Caudate nucleus (tissue), 63 donors: ENCODE measurements at places on chromosomes 11 and 22.
A peak's percentile ranks its signal among the peaks of the same experiment; 100 is the strongest.

- DNase-seq: no peak
Observed at GRCh38 chr11:1565173-1565903, 6.7 kb downstream of the DUSP8 start.

DNA sequence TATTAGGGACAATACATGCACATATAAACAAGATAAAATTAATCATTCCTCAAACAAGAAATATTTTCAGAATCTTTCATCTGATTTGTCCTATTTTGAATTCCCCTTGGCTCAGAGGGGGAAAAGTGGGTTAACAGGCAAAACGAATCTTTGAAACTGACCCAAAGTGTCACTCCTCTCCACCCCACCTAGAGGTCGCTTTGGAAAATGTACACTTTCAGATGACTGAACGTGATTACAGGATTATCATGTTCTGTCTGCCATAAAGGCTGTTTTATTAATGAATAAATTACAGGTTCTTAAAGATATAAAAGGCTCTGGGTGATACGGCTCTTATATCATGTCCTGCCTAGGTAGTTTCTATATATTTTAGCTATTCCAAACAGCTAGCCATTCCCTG is 1735.0 kb downstream of the LRRC4C start:
- DNase-seq: no peak

DNA sequence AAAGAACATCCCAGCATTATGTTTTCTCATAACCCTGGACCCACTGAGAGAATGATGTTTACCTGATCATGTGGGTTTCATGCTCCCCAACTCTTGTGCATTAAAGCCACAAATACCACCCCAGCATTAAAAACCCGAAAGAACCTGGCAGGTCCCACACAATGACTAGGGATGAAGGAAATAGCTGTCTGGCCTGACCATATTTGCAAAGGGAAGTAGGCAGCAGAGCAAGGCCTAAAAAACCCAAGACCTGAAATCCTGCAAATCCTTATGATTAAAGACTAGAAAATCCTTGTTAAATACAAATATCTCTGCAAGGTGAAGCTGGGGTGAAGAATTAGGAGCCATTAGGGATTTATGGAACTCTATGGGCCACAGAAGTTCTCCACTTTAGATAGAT is 23.7 kb downstream of the PAK1 start:
- no peak for DNase-seq

- no peak for DNase-seq
Observed at GRCh38 chr11:1845095-1845429, 6.3 kb downstream of the TNNI2 start.

GRCh38 chr11:64366751-64367150 is 7.8 kb downstream of the RPS6KA4 start:
- no peak for DNase-seq

DNA sequence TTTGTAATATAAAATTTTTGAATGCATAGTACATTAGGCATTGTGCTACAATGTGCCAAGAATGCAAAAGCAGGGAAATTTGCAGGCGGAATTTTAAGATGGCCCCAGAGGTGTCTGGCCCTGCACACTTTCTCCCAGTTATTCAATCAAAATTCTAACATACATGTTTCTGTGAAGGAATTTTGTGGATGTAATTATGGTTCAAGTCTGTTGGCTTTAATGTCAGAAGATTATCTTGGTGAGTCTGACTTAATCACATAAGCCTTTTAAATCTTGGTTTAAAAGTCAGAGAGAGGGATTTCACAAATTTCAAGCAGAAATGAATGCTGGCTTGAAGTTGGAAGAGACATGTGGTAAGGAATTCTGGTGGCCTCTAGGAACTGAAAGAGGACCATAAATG is 423.4 kb upstream of the CCDC179 start:
- DNase-seq: no peak

- DNase-seq: no peak
Observed at GRCh38 chr11:111714522-111714921, 51.7 kb downstream of the PPP2R1B start.

GRCh38 chr11:8018484-8019313 is 31.6 kb downstream of the EIF3F start:
- DNase-seq: peak; percentile 76

GRCh38 chr22:47674600-47674999 is 912.1 kb downstream of the TBC1D22A start:
- DNase-seq: no peak

- no peak for DNase-seq
Observed at GRCh38 chr11:118212781-118213191, 12.0 kb downstream of the JAML start.

DNA sequence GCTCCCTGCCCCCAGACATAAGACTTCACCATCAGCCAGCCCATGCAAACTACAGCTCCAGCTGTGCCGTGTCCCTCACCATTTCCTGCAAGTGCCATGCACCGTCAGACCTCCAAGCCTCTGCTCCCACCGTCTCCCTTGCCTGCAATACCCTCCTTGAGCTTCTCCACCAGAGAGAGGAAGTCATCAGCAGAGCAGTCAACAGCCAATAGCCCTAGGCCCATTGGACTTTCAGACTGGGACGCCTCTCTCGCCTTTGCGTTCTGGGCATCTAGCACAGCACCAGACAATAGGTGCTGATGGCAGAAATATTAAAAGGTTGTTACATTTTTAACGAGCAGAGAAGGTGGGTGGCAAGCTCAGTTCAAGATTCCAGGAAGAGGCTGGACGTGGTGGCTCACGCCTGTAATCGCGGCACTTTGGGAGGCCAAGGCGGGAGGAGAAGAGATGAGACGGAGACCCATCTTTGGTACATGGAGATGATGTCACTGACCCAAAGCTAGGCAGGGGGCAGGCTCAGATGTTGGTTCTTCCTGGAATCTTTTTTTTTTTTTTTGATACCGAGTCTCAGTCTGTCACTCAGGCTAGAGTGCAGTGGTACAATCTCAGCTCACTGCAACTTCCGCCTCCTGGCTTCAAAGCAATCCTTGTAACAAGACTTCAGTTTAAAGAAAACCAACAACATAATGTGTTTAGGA is 31.9 kb downstream of the SCGB1A1 start:
- no peak for DNase-seq

GRCh38 chr11:8285796-8286195 is 22.1 kb upstream of the LMO1 start:
- no peak for DNase-seq

DNA sequence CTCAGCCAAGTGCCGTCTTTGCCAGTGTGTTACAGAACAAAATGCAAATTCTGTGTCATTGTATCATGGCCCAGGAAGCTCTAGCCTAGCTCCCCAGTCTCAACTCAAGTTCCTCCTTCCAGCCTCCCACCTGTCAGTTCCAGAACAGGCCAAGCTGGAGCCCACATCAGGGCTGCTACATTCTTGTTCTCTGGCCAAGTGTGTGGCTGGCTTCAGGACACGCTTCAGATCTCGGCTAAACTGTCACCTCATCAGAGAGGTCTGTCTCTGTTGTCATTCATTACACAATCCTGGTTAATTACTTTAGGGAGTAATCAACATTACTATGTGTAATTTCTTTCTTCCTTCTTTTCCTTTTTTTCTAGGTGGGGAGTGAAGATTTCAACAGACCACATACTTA is 347.0 kb upstream of the SYN3 start:
- no peak for DNase-seq

GRCh38 chr11:58227956-58228615 is 632 bp downstream of the OR10Q1 start:
- no peak for DNase-seq

- no peak for DNase-seq
Observed at GRCh38 chr22:49390954-49391353, 436.7 kb downstream of the BRD1 start.

DNA sequence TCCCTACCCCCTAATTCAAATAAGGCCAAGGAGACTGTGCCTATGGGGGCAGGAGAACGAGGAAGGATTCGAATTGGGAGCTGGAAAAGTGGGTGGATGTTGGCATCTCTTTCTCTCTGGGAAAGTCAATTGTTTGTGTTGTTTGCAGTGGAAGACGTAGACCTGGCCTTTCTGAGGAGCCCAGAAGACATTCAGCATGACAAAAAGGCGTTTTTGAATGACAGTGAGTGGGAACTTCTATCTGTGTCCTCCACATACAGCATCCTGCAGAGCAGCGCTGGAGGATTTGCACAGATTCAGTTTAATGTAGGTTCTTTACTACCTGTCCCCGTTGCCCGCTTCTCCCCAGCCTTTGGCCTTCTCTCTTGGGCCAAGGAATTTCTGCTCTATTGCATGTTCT is 28.2 kb downstream of the HTR3B start:
- no peak for DNase-seq

- DNase-seq: no peak
Observed at GRCh38 chr11:132650969-132651720, 881.2 kb downstream of the OPCML start.

GRCh38 chr11:131375421-131375820 is 5.0 kb downstream of the NTM start:
- no peak for DNase-seq

DNA sequence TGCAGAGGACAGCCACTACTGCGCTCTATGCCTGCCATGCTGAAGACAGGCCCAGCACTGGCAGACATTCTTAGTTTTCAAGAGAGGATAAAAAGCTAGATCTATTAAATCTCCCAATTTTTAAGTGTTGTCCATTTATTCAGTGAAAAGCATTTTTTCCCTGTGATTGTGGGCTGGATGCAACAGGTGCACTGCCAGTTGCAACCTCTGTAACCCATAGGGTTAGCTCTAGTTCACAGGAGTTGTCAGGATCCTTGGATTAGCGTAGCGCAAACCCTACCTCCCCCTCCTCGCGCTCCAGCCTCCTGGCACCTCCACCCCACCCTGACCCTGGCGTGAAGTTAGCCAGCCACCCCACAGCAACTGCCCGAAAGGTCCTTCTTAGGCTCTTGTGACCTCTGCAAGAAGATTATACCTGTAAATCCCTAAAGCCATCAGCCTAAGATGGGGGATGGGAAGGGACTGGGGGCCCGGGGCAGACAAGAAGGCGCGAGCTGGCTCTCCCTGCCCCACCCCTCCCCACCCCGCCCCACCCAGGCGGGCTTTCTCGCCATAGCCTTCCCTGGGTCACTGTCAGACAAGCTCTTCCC is 30.9 kb downstream of the EIF3F start:
- DNase-seq: no peak
